NCI-H460 (cell line): ENCODE measurements at places on chromosomes 6 and 20.

- no peak for DNase-seq
Measured at GRCh38 chr6:149015535-149016525, 269.0 kb downstream of the UST start.

GRCh38 chr6:3592371-3592941, 135.6 kb upstream of the SLC22A23 start:
- DNase-seq, result peak; percentile 86

GRCh38 chr6:159655409-159655988, 37.5 kb downstream of the SOD2 start:
- no peak for DNase-seq

DNA sequence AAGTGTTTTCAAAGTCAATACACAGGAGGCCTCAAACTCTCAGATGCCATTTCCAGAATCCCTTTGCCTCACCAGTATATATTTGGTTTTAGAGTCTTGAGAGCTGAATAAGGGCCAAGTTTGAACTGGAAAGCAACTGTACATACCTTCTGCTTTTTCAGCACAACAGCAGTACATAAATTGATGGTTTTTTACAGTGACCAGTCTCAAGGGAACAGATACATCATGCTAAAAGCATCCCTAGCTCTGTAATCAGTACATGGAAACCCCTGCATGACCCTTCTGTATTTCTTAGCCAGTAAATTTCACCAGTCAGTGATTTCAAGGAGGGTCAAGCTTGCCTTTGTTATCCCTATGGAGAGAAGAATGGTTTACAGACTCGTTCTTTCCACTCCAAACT, 40.6 kb upstream of the ECHDC1 start:
- DNase-seq, result no peak

DNA sequence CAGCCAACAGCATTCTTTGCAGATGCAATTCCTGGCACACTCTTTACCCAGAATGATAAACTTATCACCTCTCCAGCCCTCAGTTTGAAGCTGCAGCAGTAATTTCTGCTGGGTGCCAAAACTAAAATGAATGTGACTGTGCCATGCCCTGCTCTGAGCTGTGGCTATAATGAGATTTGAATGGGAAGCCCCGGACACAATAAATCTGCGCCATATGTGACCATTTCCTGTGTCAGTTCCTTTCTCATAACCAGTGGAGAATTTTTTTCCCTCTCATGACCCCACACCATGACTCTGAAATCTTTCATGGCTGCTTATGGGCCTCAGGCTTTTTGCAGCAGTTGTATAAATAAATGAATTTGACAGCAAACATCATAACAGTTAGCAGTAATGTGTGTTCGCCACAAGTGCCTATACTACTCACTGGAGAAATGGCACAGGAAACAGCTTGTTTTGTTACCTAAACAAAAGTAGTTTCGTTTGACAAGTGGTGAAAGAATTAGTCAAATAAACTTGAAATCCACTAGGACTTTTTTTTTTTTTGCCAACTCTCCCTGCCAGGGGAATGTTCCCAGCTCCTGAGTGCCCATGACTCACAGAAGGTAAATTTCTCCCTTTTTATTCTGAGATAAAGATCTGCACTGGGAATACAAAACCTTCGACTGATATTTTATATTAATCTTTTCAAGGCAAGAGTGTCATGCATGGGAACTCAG, 408.4 kb downstream of the PKHD1 start:
- DNase-seq, result no peak
